ENCODE measurements at places on chromosomes 5 and 9. TPM values are rescaled to one million over a fixed set of nuclear protein-coding genes. Genes with fewer than 3 reads are reported as not detected.

DNA sequence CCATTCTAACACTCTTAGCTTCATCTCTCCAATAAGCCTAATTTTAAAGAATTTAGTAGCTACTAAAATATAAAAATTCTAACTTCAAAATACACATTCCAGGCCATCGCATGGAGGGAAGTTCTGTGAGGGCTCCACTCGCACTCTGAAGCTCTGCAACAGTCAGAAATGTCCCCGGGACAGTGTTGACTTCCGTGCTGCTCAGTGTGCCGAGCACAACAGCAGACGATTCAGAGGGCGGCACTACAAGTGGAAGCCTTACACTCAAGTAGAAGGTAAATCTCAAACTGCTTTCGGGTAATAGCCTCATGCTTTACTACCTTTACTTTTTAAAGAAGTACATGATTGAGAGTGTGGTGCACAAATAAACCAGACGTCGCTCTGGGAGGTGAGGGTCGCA, 94.8 kb downstream of the ADAMTS16 start:
- no peak for DNase-seq

AFAP1L1 gene
- total RNA-seq = 46.9 TPM

DNA sequence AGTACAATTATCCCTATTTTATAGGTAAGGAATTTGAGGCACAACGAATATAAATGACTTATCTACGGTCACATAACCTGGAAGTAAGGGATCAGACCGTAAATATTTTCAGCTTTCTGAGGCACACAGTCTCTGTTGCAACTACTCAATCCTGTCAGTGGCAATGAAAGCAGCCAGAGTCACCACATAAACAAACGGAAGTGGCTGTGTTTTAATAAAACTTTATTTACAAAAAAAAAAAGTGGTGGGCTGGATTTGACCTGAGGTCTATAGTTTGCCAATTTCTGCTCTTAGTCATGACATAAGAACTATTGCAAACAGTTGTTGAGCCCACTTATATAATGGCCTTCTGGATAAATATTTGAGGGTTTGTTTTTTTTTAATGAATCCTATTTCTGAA, 29.6 kb downstream of the ZNF366 start:
- DNase-seq = no peak

FBLL1 gene
- not detected for total RNA-seq

DNA sequence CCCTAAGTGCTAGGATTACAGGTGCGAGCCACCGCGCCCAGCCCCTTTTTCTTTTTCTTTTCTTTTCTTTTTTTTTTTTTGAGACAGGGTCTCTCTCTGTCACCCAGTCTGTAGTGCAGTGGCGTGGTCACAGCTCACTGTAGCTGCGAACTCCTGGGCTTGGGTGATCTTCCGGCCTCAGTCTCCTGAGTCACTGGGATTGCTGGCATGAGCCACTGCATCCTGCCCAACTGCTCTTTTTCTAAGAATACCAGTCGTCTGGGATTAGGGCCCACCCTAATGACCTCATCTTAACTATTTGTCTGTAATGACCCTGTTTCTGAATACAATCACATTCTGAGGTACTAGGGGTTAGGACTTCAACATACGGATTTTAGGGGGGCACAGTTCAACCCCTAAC, 34.1 kb upstream of the NANS start:
- no peak for DNase-seq

DNA sequence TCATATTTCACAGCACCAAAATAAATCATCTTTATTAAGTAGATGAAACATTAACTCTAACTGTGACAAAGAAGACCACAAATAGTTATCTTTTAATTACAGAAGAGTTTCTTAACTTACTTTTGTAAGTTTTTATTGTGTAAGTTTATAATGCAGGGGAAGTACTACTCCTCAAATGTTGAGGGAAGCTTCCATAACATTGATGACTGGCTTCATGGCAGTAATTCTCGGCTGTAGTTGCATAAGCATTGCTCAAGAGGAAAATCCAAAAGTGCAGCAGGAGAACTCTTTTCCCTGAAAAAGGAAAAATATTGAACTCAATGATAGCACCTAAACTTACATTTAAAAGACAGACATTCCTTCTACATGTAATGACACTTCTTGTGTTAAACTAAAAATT, 4.6 kb downstream of the TSLP start:
- no peak for DNase-seq
